ENCODE measurements at places on chromosomes 11 and 22.
A peak's percentile ranks its signal among the peaks of the same experiment; 100 is the strongest.

GRCh38 chr11:27806122-27806521, 105.9 kb upstream of the BDNF start:
- no peak for DNase-seq

- no peak for DNase-seq
Observed at GRCh38 chr22:38257181-38257580, 15.6 kb downstream of the TMEM184B start.

- no peak for DNase-seq
Observed at GRCh38 chr11:70640408-70640807, 242.1 kb downstream of the CTTN start.

GRCh38 chr11:11848891-11849746, 7.3 kb downstream of the USP47 start:
- peak; percentile 69 for DNase-seq

DNA sequence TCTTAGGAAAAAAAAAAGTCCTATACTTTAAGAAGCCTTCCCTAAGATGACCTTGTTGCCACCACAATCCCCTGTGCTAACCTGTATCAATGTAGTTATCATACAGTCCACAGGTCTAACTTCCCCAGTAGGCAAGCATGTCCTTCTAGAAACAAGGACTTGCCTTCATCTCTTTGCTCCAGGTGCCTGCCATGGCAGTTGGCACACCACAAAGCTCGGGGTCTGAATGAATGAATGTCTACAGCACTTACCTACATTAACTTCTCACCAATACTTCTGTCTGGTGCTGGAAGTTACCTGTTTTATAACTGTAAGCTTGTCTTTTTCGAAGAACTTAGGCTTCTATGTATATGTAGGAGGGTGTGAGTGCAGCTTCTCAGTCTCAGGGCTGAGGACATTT, 23.4 kb downstream of the CLPB start:
- peak; percentile 50 for DNase-seq

DNA sequence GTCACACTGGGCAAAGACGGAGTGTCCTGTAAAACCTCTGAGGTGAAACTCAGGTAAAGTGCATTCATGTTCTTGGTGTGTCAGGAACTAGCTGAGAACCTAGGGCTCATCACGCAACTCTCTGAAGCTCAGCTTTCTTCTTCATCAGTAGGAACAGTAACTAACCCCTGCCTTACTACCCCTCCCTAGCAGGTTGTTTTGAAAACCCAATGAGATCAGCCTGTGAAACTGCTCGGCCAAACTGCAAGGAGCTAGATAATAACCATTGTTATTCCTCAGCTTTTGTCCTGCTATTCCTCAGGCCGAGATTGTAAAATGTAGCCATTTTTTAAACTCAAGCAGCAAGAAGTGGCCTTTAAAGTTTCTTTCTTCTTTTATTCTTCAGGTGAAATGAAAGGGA, 9.8 kb upstream of the FJX1 start:
- no peak for DNase-seq

- no peak for DNase-seq
Observed at GRCh38 chr11:19696073-19696472, 16.6 kb upstream of the NAV2 start.

DNA sequence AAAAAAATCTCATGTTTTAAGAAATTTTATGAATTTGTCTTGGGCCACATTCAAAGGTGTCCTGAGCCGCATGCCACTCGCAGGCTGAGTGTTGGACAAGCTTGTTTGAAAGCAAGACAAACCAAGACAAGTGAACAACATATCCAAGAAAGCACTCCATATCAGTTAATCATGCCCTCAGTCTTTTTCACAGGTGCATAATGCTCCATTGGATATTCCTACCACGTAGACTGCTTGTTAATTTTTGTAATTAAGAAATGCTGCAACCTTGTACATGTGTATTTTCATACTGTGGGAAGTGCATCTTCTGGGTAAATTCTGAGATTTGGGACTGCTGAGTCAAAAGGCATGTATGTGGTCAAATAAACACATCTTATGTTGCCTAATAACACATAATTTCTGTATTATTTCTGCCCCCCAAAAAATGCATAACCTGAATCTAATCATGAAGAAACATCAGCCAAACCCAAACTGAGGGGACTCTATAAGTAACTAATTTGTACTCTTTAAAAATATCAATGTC, 8.2 kb downstream of the RRAS2 start:
- no peak for DNase-seq

DNA sequence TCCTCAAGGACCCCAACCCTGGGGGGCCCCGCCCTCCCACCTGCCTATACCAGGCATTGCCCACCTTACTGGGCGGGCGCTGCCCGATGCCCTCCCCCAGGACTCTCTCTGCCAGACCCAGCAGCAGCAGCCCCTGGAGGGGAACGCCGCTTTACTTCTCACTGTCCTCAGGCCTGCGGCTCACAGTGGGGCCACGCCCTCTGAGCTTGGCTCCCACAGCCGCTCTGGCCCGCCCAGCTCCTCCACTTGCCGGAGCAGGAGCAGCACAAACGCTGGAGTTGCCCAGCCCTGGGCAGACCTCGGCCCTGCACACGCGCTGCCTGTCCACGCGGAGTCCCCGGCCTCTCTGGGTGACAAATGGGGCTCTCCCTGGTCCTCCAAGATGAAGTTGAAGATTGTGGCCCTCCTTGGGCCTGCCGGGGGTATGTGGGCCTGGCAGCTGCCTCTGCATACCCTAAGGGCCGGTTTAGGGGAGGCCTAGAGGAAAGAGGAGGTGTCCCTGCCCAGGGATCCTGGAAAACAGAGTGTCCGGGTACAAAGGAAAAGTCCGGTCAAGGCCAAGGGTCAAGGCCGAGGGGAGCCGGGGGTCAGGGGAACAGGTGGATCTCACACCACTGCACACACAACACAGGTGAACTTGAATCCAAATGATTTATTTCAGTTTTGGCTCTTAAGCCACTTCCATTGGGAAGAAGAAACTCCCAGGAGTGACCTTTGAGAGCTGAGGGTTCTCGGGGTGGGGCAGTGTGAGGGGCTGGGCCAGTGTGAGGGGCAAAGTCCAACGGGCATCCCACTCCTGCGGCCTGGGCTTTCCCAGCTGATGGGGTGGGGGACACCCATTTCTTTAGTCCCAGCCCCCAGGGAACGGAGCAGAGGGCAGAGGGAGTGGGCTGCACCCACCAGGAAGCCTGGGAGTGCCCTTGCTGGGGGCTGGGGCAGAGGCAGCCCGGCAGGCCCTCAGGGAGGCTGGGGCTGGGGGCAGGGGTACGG, 674 bp upstream of the BAIAP2L2 start:
- DNase-seq, result no peak

DNA sequence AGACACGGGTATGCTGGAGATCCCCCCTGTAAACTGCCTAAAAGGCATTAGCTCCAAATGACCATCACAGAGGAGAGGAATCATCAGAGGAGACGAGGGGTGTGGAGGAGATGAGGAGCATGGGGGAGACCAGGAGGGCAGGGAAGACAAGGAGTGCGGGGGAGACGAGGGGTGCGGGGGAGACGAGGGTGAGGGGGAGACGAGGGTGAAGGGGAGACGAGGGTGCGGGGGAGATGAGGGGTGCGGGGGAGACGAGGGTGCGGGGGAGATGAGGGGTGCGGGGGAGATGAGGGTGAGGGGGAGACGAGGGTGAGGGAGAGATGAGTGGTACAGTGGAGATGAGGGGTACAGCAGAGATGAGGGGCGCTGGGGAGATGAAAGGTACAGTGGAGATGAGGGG, 17.5 kb upstream of the GAL start:
- no peak for DNase-seq

DNA sequence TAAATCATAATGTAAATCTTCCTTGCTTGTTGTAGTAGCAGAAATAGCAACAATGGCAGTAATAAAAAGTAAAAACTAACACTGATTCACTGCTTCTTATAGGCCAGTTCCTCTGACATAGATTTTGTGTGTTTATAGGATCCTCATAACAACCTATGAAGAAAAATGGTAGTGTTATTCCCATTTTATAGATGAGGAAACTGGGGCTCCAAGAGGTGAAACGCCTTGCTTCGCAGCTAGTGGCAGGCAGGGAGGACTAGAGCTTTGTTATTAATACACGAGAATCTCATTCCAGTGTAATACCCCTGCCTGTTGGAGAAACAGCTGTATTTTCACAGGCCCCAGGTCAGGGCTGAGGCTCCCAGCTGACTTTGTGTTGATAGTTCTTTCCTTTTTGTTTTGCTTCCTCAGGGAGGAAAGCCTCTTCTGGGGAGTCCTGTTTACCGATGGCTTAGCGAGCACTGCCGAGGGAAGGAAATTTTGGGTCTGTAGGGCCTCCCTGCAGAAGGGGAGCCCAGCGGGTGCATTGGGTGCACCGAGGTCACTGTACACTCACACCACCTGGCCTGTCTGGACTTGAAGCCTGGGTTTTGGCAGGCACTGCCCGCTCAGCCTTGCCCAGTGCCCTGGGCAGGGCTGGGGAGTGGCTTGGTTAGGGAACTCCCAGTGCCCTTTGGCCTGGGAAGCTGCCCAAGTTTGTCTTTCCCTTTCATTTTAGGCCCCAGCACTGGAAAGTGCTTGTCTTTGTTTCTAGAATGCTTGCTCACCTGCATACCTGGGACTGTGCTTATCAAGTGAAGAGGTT, 13.5 kb downstream of the KIAA1671 start:
- DNase-seq, result no peak

GRCh38 chr22:45262931-45263462, 21.8 kb upstream of the UPK3A start:
- no peak for DNase-seq

DNA sequence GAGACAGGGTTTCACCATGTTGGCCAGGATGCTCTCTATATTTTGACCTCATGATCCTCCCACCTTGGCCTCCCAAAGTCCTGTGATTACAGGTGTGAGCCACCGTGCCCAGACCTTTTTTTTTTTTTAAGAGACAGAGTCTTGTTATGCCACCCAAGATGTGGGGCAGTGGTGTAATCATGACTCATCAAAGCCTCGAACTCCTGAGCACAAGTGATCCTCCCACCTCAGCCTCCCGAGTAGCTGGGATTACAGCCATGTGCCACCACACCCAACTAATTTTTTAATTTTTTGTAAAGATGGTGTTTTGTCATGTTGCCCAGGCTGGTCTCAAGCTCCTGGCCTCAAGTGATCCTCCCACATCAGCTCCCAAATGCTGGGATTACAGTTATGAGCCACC, 37.9 kb downstream of the IZUMO1R start:
- no peak for DNase-seq

- no peak for DNase-seq
Observed at GRCh38 chr22:19842393-19843106, 12.1 kb downstream of the GNB1L start.

GRCh38 chr11:44535191-44535980, 30.1 kb upstream of the CD82 start:
- no peak for DNase-seq
